Bladder microvascular endothelial cell (primary cell): ENCODE measurements at places on chromosomes 16 and 17. TPM values are rescaled to one million over a fixed set of nuclear protein-coding genes. Genes with fewer than 3 reads are reported as not detected.

The WFIKKN1 gene
- 0.19 TPM in 1 of 2 replicates, not detected in the other for total RNA-seq

The CD300E gene
- not detected in 2 replicates for total RNA-seq

The LGALS9B gene
- total RNA-seq, result not detected in 2 replicates

The MMP25 gene
- under 0.01 and 0.06 TPM in 2 replicates for total RNA-seq

The SLC46A1 gene
- total RNA-seq, result 3.2 and 3.6 TPM in 2 replicates

The TEX19 gene
- not detected in 2 replicates for total RNA-seq

The FLII gene
- 403 and 474 TPM in 2 replicates for total RNA-seq
